Lower leg skin (tissue), 4 donors: ENCODE measurements at places on chromosomes 16 and 17. TPM values are rescaled to one million over a fixed set of nuclear protein-coding genes. Genes with fewer than 3 reads are reported as not detected.
A peak's percentile ranks its signal among the peaks of the same experiment; 100 is the strongest.

DNA sequence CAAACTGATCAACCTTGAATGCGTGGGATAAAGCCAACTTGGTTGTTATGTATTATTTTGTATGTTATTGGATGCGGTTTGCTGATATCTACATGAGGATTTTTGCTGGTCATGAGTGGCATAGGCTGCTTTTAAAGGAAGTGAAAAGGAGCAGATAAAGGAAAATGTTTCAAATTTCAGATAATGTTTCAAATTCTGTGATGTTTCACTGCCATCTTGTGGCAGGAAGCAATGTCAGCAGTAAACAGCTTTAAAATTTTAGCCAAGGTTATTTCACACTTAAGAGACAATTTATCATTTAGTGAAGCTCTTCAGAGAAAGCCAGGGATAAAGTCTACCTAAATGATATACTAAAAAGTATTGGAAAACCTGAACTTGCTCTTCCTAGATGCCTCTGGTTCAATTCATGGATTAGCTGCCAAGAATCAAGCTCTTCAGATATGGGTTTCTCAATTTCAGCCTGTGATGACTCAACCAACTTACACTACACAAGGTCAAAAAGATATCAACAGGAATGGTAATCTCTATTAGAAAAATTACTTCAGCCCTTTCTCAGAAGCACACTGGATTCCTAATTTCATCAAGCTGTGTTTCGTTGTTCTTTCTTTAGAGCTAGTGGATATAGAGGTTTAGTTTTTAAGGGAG is 136.0 kb upstream of the C17orf78 start:
- DNase-seq: no peak

GRCh38 chr17:3788200-3788599 is 12.8 kb downstream of the ITGAE start:
- no peak for DNase-seq

TMIGD1 gene
- total RNA-seq: not detected

DNAAF1 gene
- not detected for total RNA-seq

- no peak for DNase-seq
Measured at GRCh38 chr17:17269926-17270773, 10.9 kb downstream of the COPS3 start.

- peak; percentile 98 for DNase-seq
Measured at GRCh38 chr17:19744922-19745757, 3.0 kb downstream of the ALDH3A1 start.

- no peak for DNase-seq
Measured at GRCh38 chr16:6382924-6383459, 949.7 kb upstream of the RBFOX1 start.

- no peak for DNase-seq
Measured at GRCh38 chr17:81428948-81429774, 33.9 kb downstream of the BAHCC1 start.

MPDU1 gene
- 97.7 TPM for total RNA-seq

DNA sequence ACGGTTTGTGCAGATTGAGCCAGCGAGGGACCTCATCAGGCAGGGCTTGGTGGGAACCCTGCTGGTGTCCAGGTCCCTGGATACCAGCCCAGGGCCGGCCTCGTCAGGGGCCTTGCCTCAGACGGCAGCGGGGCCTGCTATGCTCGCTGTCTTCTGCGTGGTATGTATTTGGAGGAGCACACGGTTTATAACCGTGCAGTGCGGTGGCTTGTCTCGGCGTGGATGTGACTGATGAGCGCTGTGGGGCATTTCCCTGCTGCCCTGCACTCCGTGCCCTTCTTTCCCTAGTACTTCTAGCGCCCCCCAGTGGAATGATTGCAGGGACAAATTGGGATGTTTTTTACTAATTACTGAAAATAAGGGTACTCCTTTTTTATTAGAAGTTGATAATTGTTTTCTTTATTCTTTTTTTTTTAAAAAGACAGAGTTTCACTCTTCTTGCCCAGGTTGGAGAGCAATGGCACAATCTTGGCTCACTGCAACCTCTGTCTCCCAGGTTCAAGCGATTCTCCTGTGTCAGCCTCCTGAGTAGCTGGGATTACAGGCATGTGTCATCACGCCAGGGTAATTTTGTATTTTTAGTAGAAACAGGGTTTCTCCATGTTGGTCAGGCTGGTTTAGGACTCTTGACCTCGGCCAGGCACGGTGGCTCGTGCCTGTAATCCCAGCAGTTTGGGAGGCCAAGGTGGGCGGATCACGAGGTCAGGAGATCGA is 15.3 kb downstream of the TBCD start:
- no peak for DNase-seq

DNA sequence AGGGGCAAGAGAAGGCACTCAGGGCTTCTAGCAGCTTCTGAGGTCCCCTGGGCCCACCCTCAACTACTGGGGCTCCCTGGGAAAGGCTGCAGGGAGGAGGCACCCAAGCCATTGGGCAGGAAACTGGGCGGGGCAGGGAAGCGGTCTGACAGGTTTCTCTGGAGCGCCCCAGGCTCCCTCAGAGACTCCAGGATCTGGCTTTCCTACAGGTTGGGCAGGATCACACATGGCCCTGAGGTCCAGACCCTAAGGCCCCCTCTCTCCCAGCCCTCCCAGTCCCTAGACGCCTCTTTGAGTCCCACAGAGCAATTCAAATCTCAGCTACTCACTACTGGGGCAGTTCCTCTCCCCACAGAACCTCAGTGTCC is 14.3 kb downstream of the JUP start:
- DNase-seq: peak; percentile 73

- no peak for DNase-seq
Measured at GRCh38 chr17:62722625-62723024, 85.5 kb downstream of the MARCHF10 start.

DNA sequence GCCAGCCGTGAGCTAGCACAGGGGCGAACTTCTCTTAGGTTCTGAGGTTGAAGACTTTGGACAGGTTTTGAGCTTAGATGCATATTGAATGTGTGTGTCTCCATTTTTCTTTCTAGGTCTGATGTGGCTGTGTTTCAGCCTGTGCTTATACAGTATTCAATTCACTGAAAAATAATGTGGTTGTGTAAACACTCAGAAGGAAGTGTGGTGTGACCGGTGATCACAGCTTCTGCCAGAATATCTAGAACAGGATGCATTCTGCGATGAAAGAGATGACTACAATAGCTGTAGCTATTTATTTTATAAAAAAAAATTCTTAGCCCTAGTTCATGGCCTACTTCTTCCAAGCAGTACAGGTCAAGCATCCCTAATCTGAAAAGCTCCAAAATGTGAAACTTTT is 64.4 kb downstream of the MAP2K6 start:
- no peak for DNase-seq

AIPL1 gene
- not detected for total RNA-seq

- DNase-seq: no peak
Measured at GRCh38 chr16:50371936-50372595, 3.3 kb upstream of the BRD7 start.

PYCARD gene
- total RNA-seq: 140 TPM

DNA sequence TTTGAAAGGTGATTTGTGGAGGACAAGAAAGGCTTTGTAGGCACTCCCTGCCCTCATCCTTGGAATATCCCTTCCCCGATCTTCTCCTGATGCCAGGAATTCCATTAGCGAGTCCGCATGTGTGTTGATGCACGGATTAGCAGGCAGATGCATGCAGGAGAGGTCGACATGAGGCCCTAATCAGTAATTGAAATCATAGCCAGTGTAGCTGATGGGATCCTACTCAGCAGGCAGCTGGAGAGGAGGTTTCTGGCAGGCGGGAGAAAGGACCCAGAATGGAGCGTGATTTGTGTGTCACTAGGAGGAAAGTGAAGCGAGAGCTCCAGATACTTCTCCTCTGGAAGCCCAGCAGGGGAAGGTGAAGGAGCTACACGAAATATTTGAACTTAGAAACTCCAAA is 196.3 kb upstream of the CDH11 start:
- DNase-seq: no peak

ABCA10 gene
- 8.9 TPM for total RNA-seq

KRTAP4-5 gene
- not detected for total RNA-seq

BEAN1 gene
- total RNA-seq: 0.72 TPM

KRTAP4-6 gene
- total RNA-seq: 54.3 TPM

DNA sequence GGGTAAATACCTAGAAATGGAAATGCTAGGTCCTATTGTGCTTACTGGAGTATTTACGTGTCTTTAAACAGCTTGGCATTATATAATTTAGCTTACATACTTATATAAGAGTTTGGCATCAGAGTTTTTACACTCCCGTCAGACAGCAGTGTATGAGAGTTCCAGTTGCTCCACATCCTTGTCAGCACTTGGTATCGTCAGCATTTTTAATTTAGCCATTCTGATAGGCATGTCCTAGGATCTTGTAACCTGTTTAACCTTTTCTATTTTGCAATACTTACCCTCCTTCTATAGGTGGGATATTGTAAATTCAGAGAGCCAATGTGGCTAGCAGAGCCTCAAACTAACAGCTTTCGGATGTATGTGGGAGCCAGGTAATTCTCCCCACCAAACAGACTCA is 228.3 kb upstream of the EEF2KMT start:
- DNase-seq: no peak

DNA sequence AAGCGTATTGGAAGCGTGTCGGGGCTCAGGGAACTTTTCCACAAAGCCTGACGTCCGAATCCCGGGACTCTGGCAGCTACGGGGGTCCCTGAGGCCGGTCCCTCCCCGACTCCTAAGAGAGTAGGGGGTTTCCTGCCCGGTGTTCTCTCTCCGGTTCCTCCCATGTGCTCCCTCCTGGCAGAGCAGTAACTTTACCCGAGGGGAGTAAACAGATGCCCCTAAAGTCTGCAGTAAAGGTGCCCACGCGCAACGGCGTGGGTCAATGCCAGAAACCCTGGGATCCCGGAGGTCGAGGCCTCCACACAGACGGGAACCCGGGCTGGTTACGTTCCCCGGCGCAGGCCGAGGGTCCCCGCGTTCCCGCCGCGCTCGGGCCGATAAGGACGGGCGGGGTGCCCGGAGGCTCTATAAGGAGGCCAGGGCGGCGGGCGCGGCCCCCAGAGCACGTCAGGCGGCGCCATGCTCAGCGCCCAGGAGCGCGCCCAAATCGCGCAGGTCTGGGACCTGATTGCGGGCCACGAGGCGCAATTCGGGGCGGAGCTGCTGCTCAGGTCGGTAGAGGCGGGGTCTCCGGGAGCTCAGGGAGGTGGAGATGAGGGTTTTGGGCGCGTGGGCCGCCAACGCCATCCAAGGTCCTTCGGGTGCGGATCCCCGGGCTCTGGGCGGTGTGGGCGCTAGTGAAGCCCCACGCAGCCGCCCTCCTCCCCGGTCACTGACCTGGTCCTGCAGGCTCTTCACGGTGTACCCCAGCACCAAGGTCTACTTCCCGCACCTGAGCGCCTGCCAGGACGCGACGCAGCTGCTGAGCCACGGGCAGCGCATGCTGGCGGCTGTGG is at the start of gene HBM:
TSS of gene HBM (plus strand) at position 440 of the 836 bp plus-strand sequence. CDS start at position 460, 20 bp downstream.
- DNase-seq: no peak

MT1G gene
- 37.8 TPM for total RNA-seq

DNA sequence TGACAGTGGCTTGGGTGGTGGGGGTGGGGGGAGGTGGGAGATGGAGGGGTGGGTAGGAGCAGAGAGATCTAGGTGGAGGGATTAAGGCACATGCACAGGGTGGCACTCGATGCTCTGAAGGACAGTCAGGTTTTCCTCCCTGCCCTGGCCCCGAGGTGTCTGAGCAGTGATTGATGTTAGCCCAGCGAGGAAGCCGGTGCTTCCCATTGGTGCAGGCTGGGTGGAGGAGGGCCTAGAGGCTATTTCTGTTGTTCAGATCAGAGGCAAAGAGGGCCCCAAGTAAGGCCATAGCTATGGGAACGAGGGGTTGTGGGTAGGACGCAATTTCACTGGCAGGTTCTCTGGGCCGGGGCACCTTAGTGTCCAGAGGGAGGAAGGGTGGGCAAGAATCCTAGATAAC is 23.1 kb downstream of the CACNA1G start:
- no peak for DNase-seq

TAT gene
- not detected for total RNA-seq

- no peak for DNase-seq
Measured at GRCh38 chr16:67926181-67926750, 5.4 kb downstream of the CTRL start.

- DNase-seq: no peak
Measured at GRCh38 chr16:87492291-87492630, 563 bp downstream of the ZCCHC14 start.

HOXB1 gene
- 0.52 TPM for total RNA-seq

GRCh38 chr16:48496571-48497095 is 111.4 kb upstream of the SIAH1 start:
- no peak for DNase-seq

GRCh38 chr16:2856061-2856670 is 1.8 kb downstream of the PRSS22 start:
- DNase-seq: no peak

- no peak for DNase-seq
Measured at GRCh38 chr16:88968589-88969280, 8.3 kb downstream of the CBFA2T3 start.

PAGR1 gene
- total RNA-seq: 33.5 TPM

DNA sequence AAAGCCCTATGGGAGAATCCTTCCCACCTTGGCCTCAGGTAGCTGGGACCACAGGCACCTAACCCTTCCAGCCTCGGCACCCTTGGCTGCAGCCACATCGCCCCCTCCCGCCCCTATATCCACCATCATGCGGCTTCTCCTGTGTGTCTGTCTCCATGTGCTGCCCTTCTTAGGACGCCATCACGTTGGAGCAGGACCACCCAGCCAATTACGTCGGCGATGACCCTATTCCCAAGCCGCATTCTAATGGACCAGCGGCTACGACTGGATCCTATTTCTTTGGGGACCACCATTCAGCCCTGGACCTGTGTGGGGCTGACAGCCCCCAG is 3.3 kb upstream of the CCDC57 start:
- DNase-seq: no peak

NUP93 gene
- total RNA-seq: 30.9 TPM

CSNK2A2 gene
- 137 TPM for total RNA-seq

DNA sequence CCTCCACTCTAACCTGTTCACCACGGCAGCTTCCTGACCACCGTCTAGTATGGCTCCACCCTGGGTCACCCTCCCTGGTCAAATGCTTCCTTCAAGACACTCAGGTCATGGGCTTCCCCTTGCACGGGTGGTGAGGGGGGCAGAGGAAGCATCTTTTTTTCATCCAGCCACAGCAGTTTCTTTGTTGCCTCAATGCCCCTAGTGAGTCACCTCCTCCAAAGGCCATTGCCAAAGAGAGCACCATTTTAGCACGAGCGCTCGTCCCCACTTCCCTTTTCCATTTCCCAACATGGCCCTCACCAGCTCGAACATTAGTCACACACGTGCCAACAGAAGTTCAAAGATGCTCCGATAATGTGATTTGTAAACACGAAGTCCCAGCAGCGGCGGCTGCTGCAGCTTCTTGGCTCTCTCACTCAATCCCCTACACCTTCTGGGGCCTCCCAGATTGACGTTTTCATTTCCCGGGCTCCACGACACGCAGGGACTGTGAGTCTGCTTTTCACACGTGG is 134.6 kb downstream of the GAS7 start:
- peak; percentile 89 for DNase-seq

DNA sequence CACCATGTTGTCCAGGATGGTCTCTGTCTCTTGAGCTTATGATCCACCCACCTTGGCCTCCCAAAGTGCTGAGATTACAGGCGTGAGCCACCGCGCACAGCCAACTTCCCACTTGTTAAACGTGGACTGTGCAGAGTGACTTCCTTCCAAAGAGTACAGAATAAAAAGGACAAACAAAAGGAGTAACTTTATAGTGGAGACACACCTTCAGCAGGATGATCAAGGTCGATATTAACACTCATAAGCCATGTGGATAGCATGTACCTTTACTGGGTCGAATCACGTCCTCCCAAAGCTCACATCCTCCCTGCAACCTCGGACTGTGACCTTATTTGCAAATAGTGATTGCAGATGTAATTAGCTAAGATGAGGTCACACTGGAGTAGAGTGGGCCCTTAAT is 10.1 kb upstream of the ZFP1 start:
- no peak for DNase-seq
